ENCODE measurements at places on chromosomes 13 and 19.

DNA sequence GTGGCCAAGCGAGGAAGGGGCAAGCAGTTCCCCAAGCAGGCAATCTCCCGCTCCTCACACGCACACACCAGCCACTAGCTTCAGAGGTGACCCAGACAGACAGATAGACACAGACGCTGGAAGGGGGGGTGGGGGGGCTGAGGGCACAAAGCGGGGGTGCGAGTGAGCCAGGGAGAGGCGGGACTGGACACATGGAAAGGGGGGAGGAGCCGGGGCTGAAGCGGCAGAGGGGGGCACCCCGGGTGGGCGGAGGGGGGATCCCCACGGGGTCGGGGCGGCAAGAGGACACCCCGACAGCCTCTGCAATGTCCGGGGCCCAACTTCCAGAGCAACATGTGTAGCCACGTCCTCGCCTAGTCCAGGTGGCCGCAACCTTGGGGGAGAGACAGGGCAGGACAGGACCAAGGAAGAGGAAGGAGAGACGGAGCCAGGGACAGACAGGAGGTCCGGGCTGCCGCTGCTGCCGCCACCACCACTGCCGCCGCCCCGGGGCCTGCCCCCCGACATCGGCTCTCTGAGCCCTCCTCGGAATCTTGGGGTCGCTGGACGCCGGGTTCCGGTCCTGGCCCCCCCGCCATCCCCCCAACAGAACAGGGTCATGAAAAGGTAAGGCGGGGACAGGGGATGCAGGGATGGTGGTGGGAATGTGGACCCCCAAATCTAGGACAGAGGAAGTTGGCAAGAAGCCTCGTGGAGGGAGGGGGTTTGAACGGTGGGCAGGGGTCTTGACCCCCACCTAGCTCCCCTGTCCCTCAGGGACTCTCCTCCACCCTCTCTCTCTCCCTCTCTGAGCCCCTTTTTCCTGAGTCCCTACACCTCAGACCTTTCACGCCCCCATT lies 1.1 kb downstream of the GRIN2D start:
- no peak for DNase-seq

DNA sequence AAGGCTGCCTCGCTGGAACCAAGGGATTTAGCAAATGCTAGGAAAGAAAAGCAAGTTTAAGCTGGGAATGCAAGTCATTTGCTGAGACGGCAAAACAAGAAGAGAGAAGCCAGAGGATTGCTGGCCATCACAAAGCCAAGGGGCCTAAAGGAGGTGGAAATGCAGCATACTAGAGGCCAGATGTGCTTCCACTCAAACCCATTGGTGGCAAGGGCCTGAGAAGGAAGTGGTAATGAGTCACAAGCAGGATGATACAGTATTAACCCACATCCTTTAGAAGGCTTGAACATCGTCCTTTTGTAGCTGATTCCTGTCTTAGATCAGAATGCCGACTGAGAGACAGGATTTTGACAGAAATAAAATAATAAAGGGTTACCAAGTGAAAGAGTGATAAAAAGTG lies 68.2 kb downstream of the ITGBL1 start:
- no peak for DNase-seq

- no peak for DNase-seq
Measured at GRCh38 chr13:46345398-46345797, 41.7 kb downstream of the RUBCNL start.

GRCh38 chr13:98919566-98919965 lies 58.3 kb downstream of the DOCK9 start:
- no peak for DNase-seq

- peak; percentile 57 for DNase-seq
Measured at GRCh38 chr19:4576016-4576933, 16.8 kb upstream of the SEMA6B start.

DNA sequence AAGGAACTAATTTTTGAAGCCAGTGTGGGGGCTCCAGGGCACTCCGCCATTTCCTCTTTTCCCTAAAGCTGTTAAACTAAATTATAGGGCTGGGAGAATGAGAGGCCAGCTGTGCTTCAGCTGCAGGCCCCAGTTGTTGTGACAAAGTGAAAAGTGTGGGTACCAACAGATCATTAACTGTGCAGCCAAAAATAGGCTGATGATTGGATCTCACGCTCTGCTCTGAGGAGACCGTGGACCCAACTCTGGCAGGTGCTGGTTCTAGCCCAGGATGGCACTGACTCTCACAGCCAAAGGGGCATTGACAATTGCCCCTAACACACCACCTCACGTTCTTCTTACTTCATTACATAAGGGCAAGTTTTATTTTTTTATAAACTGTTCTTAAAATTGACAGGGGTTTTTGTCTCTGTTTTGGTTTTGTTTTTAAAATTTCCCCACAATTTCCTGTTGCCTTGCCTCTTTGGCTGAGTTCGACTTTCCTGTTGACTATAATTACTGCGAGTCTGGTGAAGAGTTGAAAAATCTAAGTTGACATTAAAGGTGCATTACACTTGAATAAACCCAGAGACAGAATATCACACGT lies 391.0 kb downstream of the FGF9 start:
- DNase-seq: peak; percentile 73

- DNase-seq: no peak
Measured at GRCh38 chr13:53612200-53612599, 583.6 kb downstream of the OLFM4 start.

DNA sequence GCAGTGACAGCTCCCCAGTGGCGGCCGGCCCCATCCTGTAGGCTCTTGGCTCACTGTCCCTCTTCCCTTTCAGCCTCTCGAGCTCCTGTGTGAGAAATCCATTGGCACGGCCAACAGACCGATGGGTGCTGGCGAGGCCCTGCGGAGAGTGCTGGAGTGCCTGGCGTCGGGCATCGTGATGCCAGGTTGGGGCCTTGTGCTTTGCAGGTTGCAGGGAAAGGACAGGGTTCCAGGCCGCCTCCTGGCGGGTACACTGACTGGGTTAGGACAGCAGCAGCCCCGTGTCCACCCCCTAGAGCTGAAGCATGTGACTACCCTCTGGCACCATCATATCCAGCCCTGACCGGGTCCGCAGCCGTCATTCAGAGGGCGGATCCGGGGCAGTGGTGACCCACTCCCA lies 21.5 kb upstream of the QTRT1 start:
- no peak for DNase-seq
